ENCODE measurements at places on chromosomes 12 and 14. TPM values are rescaled to one million over a fixed set of nuclear protein-coding genes. Genes with fewer than 3 reads are reported as not detected.

The TSPAN19 gene
- total RNA-seq: not detected

The GZMH gene
- total RNA-seq: not detected

The ZDHHC17 gene
- total RNA-seq: 74.2 TPM

The TRHDE gene
- not detected for total RNA-seq

The GALC gene
- total RNA-seq: 36.7 TPM

The C1QL4 gene
- 0.06 TPM for total RNA-seq

The KLRK1 gene
- total RNA-seq: not detected

The TAC3 gene
- not detected for total RNA-seq

The CD4 gene
- 3.1 TPM for total RNA-seq

The AKAP5 gene
- 0.31 TPM for total RNA-seq

The TARBP2 gene
- 47.0 TPM for total RNA-seq

The C1R gene
- 146 TPM for total RNA-seq

The EXOC3L4 gene
- not detected for total RNA-seq

The LRP1 gene
- 490 TPM for total RNA-seq
